ENCODE measurements at places on chromosomes 6 and 20.

- no peak for DNase-seq
These were observed 369.2 kb upstream of the CDH4 start for GRCh38 chr20:60882836-60883235.

GRCh38 chr6:52411911-52412310 lies 8.2 kb upstream of the EFHC1 start:
- DNase-seq = no peak

DNA sequence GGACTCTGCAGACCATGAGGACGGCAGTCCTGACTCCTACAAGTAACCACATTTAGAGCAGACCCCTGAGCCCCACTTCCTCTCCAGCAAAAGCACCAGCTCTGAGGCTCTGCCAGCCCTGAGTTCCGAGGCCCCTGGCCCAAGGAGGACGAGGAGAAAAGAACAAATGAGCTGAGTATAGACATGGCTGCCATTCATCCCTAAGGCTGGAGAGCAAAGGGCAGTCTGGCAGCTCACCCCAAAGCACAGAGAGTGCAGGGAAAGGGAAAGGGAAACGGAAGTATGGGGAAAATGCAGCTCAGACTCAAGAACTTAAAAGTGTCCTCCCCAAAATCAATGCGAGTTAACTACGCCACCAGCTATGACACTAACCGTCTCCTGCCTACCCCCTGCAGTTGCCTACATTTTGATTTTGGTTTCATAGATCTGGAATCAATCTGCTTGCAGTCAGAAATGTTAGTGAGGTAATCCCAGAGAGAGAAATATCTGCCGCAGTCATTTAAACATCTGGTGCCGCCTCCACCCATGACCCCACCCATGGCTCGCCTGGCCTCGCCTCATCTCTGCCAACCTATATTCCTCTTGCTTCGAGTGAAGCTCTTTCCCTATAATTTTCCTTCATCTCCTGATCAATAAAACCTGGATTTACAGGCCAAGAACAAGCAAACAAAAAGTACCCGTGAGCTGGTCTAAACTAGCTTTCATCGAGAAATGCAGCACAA lies 49.6 kb upstream of the AFDN start:
- no peak for DNase-seq

- no peak for DNase-seq
These were observed 67.4 kb upstream of the FOXC1 start for GRCh38 chr6:1542335-1542734.

GRCh38 chr6:139519571-139520031 lies 145.2 kb upstream of the CITED2 start:
- no peak for DNase-seq

DNA sequence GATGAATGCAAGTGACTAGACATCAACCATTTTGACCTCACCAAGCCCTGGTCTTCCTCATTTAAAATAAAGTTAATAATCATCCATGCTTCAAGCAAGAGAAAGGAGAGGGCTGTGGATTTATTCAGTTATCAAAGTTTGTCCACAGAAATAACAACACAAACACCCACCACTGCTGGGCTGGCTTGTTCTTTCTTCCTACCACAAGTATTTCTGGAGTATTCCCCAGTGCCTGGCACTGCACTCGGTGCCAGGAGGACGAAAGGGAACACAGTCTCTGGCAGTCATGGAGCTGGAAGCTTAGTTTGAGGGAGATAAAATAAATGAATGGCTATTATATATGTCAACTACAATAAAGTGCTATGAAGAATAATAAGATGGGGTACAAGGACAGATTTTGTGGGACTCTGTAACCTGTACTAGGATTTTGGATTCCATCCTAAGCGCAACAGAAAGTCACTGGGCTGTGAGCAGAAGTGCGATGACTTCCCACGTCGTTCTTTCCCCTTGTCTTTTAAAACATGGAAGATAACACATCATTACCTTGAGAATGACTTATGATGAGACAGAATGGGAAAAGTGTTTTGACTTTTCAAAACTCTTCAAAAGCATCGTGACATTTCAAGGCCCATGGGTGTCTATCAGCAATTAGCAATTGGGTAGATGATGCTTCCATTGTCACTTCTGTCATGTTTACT lies 74.5 kb upstream of the TRAF3IP2 start:
- no peak for DNase-seq

GRCh38 chr6:128841518-128841917 lies 41.4 kb upstream of the LAMA2 start:
- no peak for DNase-seq

Measured in stimulated activated CD8-positive, alpha-beta memory T cell treated with anti-CD3 and anti-CD28 coated beads, Interleukin-2, amount 100 ng/mL, for 48 hours (primary cell).